ENCODE measurements at places on chromosomes 2 and 18.

DNA sequence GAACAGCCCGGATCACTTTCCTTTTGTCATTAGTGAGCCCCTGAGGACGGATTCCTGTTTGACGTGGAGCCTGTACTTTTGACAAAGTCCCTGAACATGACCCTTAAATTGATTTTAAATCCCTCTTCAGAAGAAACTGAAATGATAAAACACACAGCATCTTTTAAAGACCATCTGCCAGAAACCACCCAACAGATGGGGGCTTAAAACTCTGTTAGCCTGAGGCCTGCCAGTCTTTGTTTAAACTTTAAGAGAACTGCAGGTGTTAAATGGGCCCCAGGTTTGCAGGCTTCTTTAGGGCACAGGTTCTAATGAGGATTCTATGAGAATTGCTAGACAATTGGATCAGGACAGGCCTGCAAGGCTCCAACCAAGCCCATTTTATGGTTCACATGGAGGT, 177.9 kb downstream of the ALK start:
- no peak for DNase-seq

GRCh38 chr2:232328032-232328422, 50.5 kb upstream of the ALPP start:
- DNase-seq, result no peak

GRCh38 chr2:180739070-180739469, 241.3 kb upstream of the UBE2E3 start:
- no peak for DNase-seq

DNA sequence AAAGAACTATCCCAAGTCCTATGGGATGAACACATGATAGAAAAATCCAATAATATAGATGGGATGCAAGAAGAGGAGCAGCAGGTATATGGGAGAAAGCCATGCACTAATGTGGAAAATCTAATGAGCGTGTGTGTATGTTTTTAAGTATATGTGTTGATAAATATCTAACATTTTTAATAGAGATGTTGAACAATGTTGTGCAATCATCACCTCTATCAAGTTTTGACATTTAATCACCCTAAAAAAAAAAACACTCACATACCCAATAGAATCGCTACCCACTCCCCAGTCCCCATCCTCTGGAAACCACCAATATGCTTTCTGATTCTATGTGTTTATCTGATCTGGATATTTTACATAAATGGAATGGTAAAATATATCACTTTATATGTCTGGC, 983.7 kb downstream of the SUCLG1 start:
- no peak for DNase-seq

DNA sequence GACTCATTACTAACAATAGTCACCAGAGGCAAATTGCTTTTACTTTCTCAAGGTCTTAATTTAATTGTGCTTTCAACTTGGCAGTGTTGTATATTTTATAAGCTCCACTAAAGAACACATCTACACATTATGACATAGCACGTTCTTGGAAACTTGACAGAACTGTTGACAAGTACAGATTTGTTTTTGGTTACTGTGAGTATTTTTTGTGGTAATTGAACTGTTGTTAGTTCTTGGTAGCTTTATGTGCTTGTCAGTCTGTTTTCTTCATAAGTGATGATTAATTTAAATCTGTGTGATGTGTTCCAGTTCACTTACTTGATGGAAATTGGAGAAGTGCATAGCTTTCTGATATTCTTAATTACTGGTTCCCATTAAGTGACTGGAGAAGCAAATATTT, 63.9 kb downstream of the COMMD1 start:
- no peak for DNase-seq

- DNase-seq, result no peak
Observed at GRCh38 chr2:15949551-15949950, 9.2 kb downstream of the MYCN start.

DNA sequence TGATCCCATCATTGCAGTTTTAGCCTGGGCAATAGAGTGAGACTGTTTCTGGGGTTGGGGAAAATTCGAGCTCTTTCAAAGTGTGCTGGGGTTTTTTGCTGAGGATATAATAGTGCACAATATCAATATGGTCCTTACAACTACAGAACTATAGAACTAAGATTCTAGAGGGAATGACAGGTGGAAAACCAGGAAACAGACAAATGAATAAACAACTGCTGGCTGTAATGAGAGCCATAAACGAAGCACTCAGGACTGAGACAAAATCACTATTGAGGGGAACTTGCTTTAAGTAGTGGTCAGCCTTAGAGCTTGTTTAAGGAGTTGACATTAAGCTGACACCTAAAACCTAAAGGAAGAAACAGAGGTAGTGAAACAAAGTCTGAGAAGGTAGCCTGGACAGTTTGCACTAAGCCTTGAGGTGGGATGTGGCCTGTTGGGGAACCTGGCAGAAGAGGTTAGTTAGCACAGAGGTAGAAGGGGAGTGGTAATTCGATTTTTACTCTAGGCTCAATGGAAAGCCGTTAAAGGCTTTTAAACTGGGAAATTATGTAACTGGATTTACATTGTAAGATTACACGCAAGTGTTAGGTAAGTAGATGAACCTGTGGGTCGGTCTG, 33.8 kb downstream of the LCLAT1 start:
- no peak for DNase-seq

GRCh38 chr2:145975406-145975805, 1455.5 kb upstream of the ZEB2 start:
- no peak for DNase-seq

GRCh38 chr18:10148189-10148929, 234.5 kb downstream of the VAPA start:
- no peak for DNase-seq

GRCh38 chr2:231597014-231597611, 4.4 kb downstream of the TEX44 start:
- DNase-seq, result no peak

DNA sequence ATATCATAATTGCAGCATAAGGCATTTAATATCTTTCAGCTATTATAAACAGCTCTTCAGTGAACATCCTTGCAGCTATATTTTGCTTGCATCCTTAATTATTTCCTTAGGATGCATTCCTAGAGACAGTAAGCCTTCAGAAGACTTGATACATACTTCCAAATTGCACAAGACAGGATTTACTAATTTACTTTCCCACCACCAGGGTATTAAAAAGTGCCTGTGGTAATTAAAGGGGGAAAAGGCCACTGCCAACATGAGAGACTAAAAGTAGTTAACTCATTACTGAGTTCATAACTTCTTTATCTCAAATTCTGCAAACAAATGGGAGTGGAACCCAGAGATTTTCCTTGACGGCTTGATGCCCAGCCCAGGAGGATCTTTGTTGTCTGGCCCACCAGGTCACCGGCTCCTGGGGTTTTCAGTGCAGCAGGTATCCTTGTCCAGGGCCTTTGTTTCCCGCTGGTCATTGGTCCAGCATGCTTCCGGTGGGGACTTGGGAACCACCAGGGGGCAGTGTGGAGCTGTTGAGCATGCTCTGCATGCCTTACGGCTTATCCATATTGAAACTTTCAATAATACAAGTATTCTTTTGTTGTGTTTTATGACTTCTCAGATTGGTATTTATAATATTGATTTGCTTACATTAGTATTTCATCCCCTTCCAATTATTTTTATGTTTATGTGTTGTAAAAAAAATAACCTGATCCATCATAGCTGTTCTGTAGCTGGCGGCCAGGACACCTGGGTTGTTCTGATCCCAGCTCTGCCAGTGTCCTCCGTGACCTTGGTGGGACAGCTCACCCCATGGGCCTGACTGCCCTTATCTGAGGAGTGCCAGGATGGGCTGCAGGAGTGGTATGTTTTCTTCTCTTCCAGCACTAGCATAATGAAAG, 61.4 kb downstream of the TGOLN2 start:
- no peak for DNase-seq
